Central memory CD8-positive, alpha-beta T cell (primary cell): ENCODE measurements at places on chromosomes 2 and 18.

GRCh38 chr2:46163098-46163430, 134.1 kb upstream of the EPAS1 start:
- no peaks in the 10 kb centered on the region for H3K4me1 ChIP-seq
- H3K36me3 ChIP-seq = peaks cover 5% of the 10 kb centered on the region
- no peaks in the 10 kb centered on the region for H3K27me3 ChIP-seq
- no peak overlapping the region for H3K27ac ChIP-seq

DNA sequence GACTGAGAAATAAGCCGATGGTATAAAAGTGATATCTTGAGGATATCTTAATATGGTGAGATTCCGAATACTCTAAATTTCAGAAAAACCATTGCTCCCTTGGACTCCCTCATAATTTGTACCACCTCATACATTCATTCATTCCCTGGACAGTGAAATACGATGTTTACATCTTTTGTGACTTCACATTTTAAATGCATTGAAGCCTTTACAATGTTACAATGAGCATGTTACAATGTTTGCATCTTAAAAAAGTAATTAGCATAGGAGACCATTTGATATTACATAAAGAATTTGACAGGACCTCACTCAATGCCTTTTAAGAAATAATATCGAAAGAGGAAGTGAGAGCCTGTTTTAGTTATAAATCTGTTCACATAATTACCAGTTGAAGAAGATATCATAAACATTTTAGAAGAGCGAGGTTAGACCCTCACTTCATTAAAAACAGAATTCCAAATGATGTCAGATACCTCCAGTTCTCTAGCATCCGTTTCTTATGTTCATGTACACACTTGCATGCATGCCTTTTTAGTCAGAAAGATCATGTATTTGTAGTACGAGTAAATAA, 372.0 kb downstream of the ARHGAP15 start:
- H3K4me3 ChIP-seq = no peak overlapping the region
- H3K27me3 ChIP-seq = no peaks in the 10 kb centered on the region

DNA sequence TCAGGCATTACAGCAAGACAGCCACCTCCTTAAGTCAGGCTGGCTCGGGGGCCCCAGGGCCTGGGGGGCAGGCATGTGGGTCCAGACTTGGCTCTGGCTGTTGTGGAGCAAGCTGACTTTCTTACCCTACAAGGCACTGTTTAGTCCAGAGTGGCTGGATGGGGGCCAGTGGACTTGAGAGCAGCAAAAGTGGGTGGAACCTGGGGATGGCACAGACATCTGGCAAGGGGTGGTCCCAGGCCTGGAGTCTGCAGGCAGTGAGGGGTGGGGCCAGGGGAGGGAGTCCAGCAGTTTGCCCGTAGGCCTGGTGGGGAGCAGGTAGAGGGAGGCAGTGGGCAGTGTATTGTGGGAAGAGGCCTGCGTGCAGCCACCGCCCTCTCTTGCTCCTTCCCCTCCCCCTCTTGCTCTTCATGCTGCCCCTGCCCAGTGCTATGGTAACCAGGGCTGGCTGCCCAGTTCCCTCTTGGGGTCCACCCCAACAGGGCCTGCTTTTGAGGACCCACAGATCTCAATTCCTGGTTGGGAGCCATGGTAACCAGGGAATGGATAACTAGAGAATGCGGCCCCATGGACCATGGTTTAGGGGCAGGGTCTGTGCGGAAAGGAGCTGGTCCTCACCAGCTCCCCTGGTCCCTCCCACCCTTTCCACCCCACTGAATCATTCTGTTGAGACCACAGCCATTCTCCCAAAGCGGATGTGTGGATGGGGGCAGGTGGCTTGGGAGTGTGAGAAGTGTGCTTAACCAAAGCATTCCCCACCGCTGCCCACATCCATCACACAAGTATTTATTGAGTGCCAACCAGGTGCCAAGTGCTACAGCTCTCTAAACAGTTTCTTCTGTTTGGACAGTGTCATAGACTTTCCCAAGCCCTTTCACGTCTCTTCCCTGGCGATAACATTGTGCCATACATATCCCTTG, 19.3 kb downstream of the SPEG start:
- DNase-seq = no peak
- no peaks in the 10 kb centered on the region for H3K4me1 ChIP-seq
- H3K4me3 ChIP-seq = no peak overlapping the region
- H3K27ac ChIP-seq = no peak overlapping the region

DNA sequence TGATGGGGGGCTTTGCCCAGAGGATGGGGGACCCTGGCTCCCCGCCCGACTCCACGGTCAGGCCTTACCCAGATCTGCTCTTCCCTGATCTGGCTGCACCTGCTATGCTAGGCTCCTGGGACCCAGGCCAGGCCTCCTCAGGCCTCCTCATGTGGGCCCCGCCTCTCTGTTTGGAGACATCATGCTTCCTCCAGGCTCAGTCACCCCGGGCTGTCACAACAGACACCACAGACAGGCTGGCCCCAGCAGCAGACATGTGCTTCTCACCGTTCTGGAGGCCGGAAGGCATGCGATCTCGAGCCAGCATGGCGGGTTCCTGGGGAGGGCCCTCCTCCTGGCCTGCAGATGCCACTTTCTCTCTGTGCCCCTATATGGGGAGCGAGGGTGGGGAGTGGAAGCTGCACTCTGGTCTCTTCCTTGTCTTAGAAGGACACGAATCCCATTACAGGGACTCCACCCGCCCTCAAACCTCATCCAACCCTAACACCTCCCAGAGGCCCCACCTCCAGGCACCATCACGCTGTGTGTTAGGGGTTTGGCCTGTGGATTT, 10.8 kb upstream of the NEU4 start:
- DNase-seq = peak; percentile 6
- H3K27me3 ChIP-seq = no peaks in the 10 kb centered on the region
- peaks cover 1% of the 10 kb centered on the region for H3K36me3 ChIP-seq

- H3K4me3 ChIP-seq = no peak overlapping the region
- H3K4me1 ChIP-seq = no peaks in the 10 kb centered on the region
- H3K27ac ChIP-seq = no peak overlapping the region
- no peak for DNase-seq
- H3K36me3 ChIP-seq = no peaks in the 10 kb centered on the region
These were observed 703.0 kb downstream of the TMEM182 start for GRCh38 chr2:103464831-103465230.

GRCh38 chr18:48885924-48886400, 64.8 kb downstream of the SMAD7 start:
- H3K27ac ChIP-seq = peak overlapping the region; percentile 83
- DNase-seq = no peak
- peaks cover 27% of the 10 kb centered on the region for H3K4me1 ChIP-seq
- H3K27me3 ChIP-seq = no peaks in the 10 kb centered on the region
- no peak overlapping the region for H3K4me3 ChIP-seq

- H3K27ac ChIP-seq = no peak overlapping the region
- no peak overlapping the region for H3K4me3 ChIP-seq
- no peaks in the 10 kb centered on the region for H3K4me1 ChIP-seq
These were observed 38.6 kb downstream of the MLPH start for GRCh38 chr2:237525559-237526157.

GRCh38 chr2:10345813-10346212, 43.1 kb downstream of the HPCAL1 start:
- peaks cover 44% of the 10 kb centered on the region for H3K4me1 ChIP-seq
- H3K36me3 ChIP-seq = peaks cover 4% of the 10 kb centered on the region
- no peak for DNase-seq
